ENCODE measurements at places on chromosomes 2 and 18. TPM values are rescaled to one million over a fixed set of nuclear protein-coding genes. Genes with fewer than 3 reads are reported as not detected.

DNA sequence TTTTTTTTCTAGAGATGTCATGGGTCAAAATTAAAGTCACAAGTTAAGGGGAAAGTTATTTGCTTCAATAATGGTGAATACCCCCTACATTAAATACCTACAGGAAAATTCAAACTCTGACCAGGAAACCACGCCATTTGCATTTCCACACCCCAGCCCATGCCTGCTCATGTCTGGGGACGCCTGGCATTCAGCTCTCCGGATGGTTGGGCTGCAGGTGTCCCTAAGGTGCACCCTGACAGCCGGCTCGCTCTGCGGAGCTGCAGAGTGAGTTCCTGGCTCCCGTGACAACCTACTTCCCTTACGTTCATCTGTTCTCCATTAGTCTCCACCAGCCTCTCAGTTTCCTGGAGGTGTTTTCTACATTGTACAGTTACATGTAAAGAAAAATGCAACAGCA, 122.7 kb upstream of the RIOK3 start:
- no peak for DNase-seq

DNA sequence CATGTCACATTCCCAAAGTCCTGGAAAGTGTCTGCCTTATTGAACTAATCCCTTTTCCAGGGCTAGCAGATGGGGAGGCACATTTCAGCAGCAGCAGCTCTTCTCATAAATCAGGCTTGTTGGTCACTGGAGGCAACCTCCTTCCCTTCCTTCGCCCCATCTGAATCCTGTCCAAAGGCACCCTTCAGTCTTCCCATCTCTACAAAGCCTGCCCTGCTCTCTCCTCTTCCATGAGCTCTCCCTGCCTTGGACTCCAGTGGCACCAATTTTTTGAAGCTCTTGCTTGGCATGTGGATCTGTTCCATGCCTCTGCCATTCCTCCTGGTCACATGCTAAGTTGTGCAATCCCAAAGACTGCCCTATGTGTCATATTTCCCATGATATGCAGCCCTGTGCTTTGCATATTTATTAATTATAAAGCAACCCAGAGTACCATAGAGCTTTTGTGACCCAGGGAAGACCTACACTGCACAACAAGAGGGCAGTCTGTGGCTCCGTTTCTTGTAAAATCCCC, 70.3 kb downstream of the ANTXR1 start:
- DNase-seq: no peak

DNA sequence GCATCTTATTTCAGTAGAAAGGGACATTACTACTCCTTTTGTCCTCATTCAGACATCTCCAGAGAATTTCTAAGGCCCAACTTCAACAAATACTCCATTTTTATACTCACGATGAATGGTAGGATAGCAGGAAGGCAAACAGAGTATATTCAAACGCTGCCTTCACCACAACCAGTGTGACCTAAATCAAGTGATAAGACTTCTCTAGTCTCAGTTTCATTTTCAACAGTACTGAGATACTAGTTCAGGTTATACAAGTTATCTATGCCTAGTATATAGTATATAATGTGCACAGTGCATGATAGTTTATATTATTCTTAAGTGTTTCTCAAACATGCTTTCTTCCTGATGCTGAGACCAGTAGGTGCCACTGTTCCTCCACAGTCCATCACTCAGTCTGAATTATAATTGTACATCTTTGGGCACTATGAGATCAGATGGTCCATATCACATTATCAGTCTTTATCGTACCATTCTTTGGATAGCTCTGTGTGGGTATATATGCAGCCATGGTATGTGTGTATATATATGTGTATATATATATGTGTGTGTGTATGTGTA, 66.3 kb upstream of the RPE start:
- no peak for DNase-seq

DNA sequence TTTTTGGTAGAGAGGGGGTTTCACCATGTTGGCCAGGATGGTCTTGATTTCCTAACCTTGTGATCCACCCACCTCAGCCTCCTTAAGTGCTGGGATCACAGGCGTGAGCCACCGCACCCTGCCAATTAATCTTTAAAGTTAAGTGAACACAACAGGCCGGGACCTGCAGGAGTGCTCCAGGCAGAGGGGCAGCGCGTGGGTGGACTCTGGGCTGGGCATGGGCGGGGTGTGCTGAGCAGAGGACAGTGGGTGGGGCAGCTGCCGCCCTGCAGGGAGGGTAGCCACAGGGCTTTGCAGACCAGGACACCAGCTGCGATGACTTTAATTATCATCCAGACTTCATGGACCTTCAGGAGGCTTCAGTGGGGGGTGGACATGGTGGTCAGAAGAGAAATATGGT, 8.8 kb upstream of the GPR148 start:
- DNase-seq: no peak

DNA sequence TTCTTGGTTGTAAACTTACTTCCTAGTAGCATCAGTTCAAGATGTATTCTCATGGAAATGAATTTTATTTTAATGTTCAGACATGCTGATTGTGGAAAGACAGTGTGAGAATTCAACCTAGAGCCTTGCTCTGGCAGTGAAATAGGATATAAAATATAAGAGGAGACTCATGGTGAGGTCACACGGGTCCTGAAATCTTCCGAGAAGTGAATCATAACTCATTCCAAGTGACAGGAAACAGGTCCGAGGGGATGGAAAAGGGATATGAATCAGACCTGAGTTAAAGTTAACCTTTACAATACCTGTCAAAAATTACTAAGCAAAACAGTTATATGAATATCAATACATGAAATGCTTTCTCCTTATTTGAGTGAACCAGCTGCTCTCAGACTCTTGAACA, 185.2 kb upstream of the LRRTM1 start:
- no peak for DNase-seq

GRCh38 chr2:95387358-95387757, 15.2 kb upstream of the FAHD2A start:
- no peak for DNase-seq

DNA sequence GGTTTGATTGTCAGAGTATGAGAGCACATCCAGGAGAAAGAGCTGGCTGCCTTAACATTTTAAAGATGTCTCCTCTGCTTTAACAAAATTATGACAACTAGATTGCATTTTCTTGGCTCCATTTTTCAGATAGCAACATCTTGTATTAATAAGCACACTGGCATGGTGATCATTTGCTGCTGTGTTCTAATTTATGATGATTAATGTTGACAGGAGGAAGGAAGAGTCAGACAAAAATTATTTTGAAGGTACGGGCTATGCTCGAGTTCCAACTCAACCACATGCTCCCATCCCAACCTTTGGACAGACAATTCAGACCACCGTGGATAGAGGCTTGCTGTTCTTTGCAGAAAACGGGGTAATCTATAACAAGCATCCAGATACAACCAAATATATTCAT, 98.2 kb upstream of the TTC39C start:
- no peak for DNase-seq

GRCh38 chr2:63790906-63791305, 50.8 kb upstream of the UGP2 start:
- DNase-seq: no peak

DNA sequence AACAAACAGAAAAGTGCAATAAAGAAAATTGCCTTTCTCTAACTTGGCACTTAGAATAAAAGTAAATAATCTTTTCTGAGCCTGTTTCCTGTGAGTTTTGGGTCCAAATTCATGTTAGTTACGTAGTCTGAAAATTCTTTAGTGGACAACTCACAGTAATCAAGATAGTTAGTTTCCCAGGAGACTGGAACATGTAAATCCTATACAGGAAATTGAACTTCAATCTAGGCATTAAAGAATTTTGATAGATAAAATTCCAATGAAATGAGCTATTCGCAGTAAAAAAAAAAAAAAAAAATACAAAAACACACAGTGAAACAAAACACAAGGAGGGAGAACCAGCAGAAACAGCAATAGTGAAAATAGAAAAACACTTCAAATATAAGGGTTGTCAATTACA, 83.8 kb upstream of the REG3G start:
- no peak for DNase-seq

DNA sequence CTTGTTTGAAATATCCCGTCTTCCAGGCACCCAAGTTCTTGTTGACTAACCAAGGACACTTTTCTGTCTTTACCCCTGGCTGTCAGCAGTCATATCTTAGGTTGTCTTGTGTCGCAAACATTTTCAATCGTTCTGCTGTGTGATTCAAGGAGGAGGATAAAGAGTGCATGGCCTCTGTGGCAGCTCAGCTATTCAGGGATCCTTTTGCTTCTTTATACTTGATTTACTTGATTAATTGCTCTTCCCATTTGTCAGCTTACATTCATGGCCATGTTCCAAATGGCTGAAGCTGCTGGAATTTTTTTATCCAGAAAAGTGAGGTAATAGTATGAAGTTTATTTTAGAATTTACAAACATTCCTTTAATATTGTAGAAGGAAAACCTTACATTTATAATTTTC, 97.3 kb upstream of the FZD5 start:
- no peak for DNase-seq

DNA sequence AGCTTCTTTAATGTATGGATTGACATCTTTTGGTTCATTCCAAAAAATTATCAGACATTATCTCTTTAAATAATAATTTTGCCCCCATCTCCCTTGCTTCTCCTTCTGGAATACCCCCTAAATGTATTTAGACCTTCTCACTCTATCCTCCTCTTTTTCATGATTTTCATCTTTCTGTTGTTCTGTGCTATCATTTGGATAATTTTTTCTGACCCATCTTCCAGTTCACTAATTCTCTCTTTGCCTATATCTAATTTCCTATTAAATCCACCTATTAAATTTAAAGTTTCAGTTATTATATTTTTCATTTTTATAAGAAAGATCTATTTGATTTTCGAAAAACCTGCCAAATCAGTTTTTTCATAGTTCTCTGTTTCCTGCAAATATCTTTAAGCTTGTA, 67.8 kb upstream of the ODC1 start:
- no peak for DNase-seq

DNA sequence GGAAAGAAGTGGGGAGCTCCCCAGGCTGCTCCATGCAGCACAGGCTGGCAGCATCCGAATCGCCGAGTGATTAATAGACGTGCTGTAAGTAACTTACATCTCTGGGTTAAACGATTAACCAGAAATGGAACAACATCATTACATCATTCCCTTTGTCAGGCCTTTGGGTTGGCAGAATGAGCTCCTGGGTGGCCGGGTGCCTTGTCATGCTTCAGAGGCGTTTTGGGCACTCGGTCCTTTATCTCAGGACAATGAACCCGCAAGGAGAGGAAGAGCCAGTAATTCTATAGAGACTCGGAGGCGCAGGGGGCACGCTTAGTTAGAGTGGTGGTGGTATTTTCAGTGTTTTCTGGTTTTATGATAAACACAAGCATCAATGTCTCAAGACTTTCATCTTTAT, 146.9 kb upstream of the TPO start:
- no peak for DNase-seq

GRCh38 chr18:32714571-32715148, 58.2 kb downstream of the KLHL14 start:
- DNase-seq: peak; percentile 79

GRCh38 chr2:233179848-233180366, 71.6 kb upstream of the ATG16L1 start:
- DNase-seq: no peak

DNA sequence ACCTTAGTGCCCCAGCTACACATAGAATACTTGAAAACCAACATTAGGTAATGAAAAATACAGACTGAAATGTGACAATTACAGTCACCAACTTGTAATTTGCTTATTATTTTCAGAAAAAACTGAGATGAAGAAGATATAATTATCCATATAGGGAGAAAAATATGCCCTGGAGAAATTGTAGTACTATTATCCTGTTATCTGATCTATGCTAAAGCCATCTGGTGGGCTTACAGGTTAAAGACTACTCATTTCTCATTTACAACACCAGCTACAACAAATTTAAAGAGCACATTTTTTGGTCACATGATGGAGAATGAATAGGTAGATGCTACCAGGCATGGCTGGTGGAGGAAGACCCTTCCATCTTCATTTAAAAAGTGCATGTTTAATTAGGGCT, 79.6 kb upstream of the NYAP2 start:
- no peak for DNase-seq

GRCh38 chr18:11927497-11927896, 19.4 kb upstream of the MPPE1 start:
- no peak for DNase-seq

- peak; percentile 25 for DNase-seq
Observed at GRCh38 chr2:233976690-233977294, 59.6 kb downstream of the TRPM8 start.

- DNase-seq: no peak
Observed at GRCh38 chr2:107633580-107634147, 193.0 kb upstream of the RGPD4 start.

DNA sequence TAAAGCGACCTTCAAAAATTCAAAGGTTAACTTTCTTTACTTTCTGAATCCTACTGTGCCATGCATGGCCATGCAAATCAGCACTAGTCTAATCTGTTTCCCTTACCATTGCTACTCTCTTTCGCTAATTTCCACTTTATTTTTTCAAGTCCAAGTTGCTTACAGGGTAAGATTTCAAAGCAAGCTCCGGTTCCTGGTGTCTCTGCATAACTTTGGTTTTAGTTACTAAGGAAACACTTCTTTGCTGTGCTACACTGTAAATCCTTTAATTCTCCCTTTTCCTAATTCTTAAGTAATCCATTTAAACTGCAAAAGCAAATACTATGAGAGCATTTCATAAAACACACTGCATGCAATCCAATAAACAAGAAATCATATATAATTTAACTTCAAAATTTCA, 383.5 kb upstream of the LYPD1 start:
- DNase-seq: no peak

- no peak for DNase-seq
Observed at GRCh38 chr2:26088038-26088643, 54.3 kb downstream of the RAB10 start.

- no peak for DNase-seq
Observed at GRCh38 chr2:162233197-162233596, 10.0 kb downstream of the FAP start.

DNA sequence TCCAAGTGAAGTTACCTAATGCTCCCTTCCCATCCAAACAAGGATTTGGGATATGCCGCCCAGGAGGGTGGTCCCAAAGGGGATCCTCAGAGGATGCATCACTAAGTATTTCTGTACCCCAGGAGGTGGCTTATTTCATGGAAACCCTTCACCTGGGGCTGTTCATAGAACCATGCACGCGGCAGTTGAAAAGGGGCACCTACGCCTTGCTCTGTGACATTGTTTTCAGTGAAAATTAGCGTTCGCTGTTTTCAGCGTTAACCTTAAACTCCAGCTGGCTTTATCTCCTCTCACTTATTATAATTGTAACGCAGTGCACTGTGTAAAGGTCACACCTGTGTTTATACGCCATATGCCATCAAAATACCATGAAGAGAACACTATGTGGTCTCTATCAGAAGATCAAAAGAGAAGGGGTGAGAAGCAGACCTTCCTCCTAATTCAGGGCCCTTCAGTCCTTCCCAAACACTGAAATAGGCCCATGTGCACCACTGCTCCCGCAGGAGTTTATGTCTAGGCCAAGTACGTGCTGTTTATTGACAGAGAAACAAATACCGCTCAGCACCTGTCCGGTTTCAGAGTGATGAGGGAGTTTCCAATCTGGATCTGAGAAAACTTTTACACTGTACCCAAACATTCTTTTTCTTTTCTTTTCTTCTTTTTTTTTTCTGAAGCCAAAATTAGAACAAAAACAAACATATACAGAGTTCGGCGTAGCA, 162.1 kb downstream of the BCL2 start:
- DNase-seq: no peak

NPAS2 gene
- polyA plus RNA-seq: 11.5 TPM

ABCG5 gene
- 0.55 TPM for polyA plus RNA-seq

ARHGEF4 gene
- polyA plus RNA-seq: 6.5 TPM

FOXD4L1 gene
- 0.19 TPM for polyA plus RNA-seq

KLHL30 gene
- polyA plus RNA-seq: 0.22 TPM

SEPTIN2 gene
- polyA plus RNA-seq: 582 TPM

SCYGR2 gene
- polyA plus RNA-seq: not detected

TUBA3E gene
- polyA plus RNA-seq: 0.12 TPM

TMEM150A gene
- polyA plus RNA-seq: 33.9 TPM

TIMM21 gene
- 66.3 TPM for polyA plus RNA-seq

SERPINB8 gene
- 4.5 TPM for polyA plus RNA-seq

Data from right renal cortex interstitium (tissue), 3 donors.